ENCODE measurements at places on chromosomes 5 and 9. TPM values are rescaled to one million over a fixed set of nuclear protein-coding genes. Genes with fewer than 3 reads are reported as not detected.

Gene PCDHB9
- total RNA-seq: 2.4 TPM

Gene TAF1L
- total RNA-seq: not detected

Gene N4BP3
- 5.6 TPM for total RNA-seq

Gene GFPT2
- 15.9 TPM for total RNA-seq

Gene ZNF462
- total RNA-seq: 47.0 TPM

Gene PGM5
- 53.1 TPM for total RNA-seq

Gene PCDHA7
- total RNA-seq: 1.1 TPM

Gene IL9
- total RNA-seq: not detected

Gene UBE2QL1
- 0.31 TPM for total RNA-seq

Gene LAMC3
- total RNA-seq: 13.8 TPM

Gene PLAC8L1
- total RNA-seq: not detected

Gene SHC3
- total RNA-seq: 1.5 TPM

Gene BAAT
- total RNA-seq: 0.09 TPM

Gene HMCN2
- 8.6 TPM for total RNA-seq

Gene PFN3
- total RNA-seq: not detected

Gene SV2C
- 0.13 TPM for total RNA-seq

Measured in kidney (tissue), 22 donors.